GM10248 (cell line): ENCODE measurements at places on chromosomes 4 and X.

DNA sequence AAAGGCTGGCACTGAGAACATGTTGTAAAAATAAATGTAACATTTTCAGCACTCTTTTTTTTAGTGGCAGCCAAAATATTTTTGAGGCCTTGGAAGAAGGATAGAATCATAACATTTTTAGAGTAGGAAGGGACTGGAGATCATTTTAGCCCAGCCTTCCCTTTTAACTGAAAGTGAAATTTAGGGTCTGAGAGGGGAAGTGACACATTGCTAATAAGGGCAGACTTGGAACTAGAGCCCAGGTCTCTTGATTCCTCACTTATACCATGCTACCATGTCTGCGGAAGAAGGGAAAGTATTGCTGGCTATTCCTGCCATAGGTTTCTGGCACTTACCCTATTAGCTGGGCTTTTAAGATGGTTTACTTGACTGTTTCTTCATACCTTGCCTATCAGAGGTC lies 4.8 kb downstream of the WDR44 start:
- DNase-seq = peak; percentile 21

DNA sequence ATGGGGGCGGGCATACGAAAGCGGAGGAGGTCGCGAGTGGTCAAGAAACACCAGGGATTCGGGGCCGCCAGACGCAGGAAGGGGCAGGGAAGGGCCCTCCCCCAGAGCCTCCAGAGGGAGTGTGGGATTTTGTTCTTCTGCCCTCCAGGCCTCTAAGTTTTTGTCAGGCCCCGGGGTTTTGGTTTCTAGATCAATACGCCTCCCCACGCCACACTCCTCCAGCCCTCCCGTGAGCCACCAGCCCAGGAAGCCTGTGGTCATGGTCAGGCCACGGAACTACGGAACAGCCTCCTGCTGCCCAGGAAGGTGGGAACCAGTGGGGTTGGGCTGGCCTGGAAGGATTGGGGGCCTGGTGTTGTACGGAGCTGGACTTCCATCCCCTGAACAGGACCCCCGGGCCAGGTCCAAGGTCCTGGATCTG lies 38.4 kb downstream of the CPLX1 start:
- peak; percentile 42 for DNase-seq

DNA sequence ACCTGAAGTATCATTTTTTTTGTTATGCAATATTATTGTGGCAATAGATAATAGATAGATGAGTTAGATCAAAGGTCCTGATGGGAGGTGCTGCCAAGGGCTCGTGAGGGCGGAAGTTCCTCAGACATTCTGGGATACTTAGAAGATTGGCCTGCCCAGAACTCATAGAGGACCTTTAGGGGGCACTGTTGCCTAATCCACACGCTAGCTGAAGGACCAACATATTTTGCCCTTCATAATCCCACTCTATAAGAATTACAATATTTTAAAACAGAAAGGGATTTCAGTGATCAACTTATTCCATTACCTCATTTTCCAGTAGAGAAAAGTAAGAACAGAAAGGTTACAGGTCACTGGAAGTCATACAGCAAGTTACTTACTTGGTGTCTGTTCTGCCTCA lies 22.9 kb upstream of the COX7B2 start:
- peak; percentile 15 for DNase-seq

- DNase-seq = no peak
Measured at GRCh38 chrX:12615061-12615460, 176.2 kb upstream of the PRPS2 start.

- DNase-seq = peak; percentile 33
Measured at GRCh38 chrX:115561605-115562479, 868 bp downstream of the PLS3 start.

GRCh38 chrX:16089086-16089485 lies 34.3 kb upstream of the GRPR start:
- DNase-seq = no peak

- no peak for DNase-seq
Measured at GRCh38 chr4:17315459-17315858, 196.4 kb downstream of the QDPR start.

- no peak for DNase-seq
Measured at GRCh38 chrX:39969099-39969818, 128.5 kb downstream of the BCOR start.

- no peak for DNase-seq
Measured at GRCh38 chrX:154485150-154486051, 1.0 kb downstream of the UBL4A start.

DNA sequence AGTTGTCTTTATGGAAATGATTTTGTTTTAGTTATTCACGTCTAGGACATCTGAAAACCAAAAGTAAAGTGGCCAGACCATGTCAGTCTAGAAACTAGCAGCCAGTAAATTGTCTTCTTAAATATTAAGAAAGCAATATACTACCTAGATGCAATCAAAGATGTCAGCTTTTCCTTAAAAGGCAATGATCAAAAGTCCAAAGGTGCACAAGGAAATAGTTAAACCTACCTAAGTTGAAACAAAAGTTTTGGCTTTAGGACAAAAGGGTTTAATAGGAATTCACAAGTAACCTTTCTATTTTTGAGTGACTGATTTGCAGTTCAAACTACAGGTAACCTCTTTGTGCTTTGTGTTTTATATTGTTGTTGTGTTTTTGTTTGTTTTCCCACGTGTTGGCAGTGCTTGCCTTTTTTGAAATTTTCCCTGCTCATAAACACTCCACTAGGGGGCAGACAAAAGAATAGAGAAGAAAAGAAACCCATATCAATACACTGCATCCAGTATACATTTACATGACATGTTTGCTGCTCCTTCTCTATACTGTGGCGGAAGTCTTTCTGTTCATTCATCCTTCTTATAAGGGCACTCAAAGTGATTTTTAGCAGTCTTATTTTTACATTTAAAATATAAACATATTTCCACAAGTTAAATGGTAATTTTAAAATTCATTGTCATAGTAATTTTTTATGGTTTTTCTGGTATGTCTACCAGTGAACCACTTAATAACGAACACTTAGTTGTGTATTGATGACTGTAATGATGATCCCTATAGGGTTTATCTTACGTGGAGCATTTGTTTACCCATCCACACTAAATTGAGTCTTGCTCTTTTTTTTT lies 62.7 kb downstream of the GAB1 start:
- no peak for DNase-seq

GRCh38 chr4:103076747-103077347 lies at the start of gene SLC9B2:
Gene SLC9B2, minus strand, starts transcription at chr4:103076761. Its CDS starts 9,211 bp downstream, at chr4:103067550.
- DNase-seq = peak; percentile 16

DNA sequence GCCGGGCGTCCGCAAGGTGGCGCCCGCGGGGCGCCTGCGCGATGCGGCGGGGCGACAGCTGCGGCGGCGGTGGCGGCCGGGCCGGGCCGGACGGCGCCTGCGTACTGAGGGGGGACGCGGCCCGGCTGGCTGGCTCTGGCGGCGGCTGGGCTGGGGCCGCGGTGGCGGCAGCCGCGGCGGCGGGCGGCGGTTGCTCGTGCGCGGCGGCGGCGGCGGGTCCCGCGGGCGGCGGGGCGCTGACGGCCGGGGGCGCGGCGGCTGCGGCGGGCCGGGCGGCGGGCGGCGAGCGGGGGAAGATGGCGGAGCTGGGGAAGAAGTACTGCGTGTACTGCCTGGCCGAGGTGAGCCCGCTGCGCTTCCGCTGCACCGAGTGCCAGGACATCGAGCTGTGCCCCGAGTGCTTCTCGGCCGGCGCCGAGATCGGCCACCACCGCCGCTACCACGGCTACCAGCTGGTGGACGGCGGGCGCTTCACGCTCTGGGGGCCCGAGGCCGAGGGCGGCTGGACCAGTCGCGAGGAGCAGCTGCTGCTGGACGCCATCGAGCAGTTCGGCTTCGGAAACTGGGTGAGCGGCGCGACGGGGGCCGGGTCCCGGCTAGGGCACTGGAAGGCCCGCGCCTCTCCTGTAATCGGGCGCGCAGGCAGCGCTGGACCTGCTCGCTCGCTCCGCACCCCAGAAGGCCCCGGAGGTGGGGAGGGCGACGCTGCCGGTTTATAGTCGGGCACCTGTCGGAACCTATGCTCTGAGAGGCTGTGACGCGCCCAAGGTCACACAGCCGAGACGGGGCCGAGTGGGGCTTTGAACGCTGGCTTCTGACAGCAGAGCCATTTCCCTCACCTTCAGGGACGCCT lies at the start of gene TADA2B:
Gene TADA2B (plus strand): TSS at position 89 of the 853 bp plus-strand sequence. CDS start 208 bp downstream, at position 297.
- DNase-seq = no peak

DNA sequence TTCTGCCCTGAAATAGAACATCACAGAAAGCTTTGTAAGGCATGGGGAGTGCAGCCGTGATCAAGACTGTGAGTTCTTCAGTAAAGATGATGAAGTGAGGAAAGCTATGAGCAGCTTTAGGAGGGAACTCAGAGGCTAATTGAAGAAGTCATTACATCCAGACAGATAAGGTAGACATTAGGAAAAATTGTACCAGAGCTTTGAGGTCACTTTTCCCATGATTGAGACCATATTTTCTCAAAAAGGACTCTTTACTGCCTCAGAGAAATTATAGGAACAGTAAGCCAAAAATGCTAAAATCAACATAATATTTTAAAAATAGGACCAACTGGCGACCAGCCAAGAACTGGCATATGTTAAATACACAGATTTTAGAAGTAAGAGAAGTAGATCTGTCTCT lies 11.2 kb downstream of the CHST7 start:
- no peak for DNase-seq

DNA sequence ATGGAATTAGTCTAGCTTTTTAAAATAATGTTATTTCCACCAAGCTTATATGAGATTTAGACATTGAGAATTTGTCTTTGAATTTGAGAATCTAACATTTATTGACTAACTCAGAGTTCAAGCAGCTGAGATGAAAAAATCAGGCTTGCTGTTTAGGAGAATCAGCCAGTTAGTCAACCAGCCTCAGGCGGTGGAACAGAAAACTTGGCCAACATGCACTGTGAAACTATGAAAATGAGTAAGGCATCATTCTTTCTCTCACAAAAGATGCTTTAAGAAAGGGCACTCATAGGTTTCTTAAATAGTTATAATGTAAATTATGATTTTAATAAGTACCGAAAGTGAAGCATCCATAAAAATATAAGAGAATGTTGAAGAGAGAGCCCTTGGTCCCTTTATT lies 84.2 kb downstream of the NFKB1 start:
- peak; percentile 17 for DNase-seq

DNA sequence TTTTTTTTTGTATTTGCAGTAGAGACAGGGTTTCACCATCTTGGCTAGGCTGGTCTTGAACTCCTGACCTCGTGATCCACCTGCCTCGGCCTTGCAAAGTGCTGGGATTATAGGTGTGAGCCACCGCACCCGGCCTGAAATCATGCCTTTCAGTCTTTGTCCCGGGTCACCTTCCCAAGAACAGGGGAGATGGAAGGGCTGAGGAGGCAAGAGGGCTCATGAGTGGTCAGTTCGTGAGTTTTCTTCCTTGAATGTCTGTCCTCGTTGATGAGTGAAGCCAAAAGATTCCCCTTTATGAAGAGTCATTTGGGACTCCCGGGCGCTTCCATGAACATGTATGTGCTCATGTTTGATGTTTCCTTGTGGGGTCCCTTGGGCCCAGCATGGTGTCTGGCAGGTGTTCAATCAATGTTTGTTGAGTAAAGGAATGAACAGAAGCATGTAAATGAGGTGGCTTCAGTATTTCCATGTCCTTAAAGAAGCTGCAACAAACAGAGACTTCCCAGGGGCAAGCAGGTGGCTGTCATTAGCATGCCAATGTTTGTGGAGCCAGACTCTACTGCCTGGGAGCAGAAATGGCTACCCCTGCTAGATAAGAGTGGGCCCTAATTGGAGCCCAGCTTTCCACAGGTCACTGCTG lies 3.4 kb upstream of the SEPTIN6 start:
- DNase-seq = no peak

DNA sequence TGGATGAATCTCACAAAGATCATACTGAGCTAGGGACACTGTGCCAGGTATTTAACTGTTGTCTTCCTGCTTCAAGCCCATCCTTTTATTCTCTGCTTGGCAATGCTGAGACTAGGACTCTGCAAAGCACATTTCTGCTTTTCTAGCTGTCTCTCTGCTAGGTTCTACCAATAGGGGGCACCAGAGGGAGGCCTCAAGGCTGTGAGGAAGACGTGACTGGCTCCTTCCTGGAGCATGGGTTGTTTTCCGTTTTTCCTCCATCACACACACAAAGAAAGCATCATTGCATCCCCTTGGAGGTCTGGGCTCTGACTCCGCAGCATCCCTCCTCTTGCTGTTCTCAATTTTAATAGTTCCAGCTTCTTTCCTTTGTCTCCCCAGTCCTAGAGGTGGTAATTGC lies 10.9 kb upstream of the DCTD start:
- no peak for DNase-seq

DNA sequence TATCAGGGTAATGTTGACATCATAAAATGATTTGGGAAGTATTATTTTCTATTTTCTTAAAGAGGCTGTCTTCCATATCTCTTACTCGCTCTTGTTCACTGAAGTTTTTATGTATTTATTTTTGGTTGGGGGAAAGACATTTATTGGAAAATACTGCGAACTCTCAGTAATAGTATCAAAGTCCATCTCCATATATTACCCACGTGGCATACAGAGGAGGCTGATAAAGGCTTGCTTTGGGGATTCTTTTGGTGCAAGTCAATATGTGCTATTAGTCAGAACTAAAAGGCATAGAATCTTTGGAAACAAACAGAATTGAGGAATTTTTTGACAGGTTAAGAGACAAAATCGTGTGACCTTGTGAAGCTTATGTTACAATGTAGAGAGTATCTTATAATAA lies 101.3 kb downstream of the NYX start:
- DNase-seq = no peak

- DNase-seq = no peak
Measured at GRCh38 chr4:122476126-122476525, 19.6 kb upstream of the IL2 start.

DNA sequence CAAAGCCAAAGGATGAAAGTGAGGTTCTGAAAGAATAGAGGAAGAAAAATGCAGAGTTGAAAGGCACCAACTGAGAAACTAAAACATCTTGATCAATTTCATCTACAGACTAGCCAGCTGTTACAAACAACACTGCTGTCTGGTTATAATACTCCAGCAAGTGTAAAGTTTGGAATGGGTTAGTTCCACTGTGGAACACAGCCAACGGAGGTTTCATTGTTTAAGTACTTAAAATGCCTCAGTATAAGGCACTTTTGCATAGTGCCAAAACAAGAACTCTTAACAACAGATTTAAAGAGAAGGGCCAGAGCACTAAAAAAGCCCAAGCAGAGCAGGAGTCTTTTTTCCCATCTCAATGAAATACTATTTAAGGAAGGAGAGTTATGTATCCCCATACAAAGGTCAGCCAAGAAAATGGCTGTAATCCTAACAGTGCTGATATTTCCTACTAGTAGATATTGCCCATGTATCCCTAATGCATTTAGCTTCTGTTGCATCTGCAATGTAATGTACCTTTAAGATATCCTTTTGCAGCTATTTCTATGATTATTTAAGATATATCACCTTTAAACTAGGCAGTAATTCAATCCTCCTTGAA lies 16.5 kb downstream of the ACSL4 start:
- DNase-seq = no peak

- no peak for DNase-seq
Measured at GRCh38 chr4:15901998-15902397, 36.5 kb downstream of the FGFBP1 start.

GRCh38 chr4:6341696-6342095 lies 72.0 kb downstream of the WFS1 start:
- DNase-seq = no peak

- DNase-seq = no peak
Measured at GRCh38 chr4:182823576-182823975, 93.6 kb downstream of the DCTD start.
